ENCODE measurements at places on chromosomes 7 and 10. TPM values are rescaled to one million over a fixed set of nuclear protein-coding genes. Genes with fewer than 3 reads are reported as not detected.
A peak's percentile ranks its signal among the peaks of the same experiment; 100 is the strongest.

DNA sequence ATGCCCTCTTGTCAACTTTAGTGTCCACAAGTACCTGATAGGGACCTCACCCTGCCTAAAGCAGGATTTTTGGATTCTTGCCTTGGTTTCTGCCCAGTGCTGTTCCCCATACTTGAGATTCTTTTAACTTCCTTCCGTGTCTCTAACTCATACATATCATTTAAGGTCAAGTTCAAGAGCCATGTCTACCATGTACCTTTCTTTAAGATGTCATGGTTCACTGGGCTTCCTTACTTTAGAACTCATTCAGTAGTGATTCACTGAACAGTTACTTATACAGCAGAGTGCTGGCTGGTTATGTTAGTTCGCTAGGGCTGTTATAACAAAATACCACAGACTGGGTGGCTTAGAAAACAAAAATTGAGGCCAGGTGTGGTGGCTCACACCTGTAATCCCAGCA lies 5.0 kb upstream of the CFAP58 start:
- DNase-seq, result no peak
- no peaks in the 10 kb centered on the region for H3K36me3 ChIP-seq
- peak overlapping the region; percentile 85 for H3K27ac ChIP-seq
- H3K27me3 ChIP-seq, result no peaks in the 10 kb centered on the region

DNA sequence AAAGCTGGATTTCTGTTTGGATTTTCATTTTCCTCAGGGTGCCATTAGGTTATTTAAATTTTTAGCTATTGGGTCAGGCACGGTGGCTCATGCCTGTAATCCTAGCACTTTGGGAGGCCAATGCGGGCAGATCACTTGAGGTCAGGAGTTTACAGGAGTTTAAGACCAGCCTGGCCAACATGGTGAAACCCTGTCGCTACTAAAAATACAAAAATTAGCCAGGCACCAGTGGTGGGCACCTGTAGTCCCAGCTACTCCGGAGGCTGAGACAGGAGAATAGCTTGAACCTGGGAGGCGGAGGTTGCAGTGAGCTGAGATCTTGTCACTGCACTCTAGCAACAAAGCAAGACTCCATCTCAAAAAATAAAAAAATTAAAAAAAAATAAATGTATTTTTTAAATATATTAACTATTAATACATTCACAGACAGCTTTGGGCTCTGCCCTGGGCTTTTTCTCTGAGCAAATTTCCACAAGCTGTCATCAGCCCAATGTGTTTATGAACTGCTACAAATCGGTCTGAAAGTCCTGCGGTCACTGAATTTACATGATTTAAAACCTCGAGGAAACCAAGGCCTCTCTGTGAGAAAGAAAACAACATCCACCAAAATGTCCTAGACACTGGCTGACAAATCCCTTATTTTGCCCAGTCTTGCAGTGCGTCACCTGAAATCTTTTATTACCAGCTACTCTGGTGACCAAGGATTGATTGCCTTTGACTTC lies 19.2 kb upstream of the PLEKHS1 start:
- H3K27ac ChIP-seq, result no peak overlapping the region

GRCh38 chr10:133180965-133181639 lies 21.1 kb downstream of the KNDC1 start:
- no peak overlapping the region for H3K4me3 ChIP-seq
- H3K36me3 ChIP-seq, result no peaks in the 10 kb centered on the region
- no peaks in the 10 kb centered on the region for H3K4me1 ChIP-seq
- no peak for DNase-seq
- no peaks in the 10 kb centered on the region for H3K27me3 ChIP-seq

DNA sequence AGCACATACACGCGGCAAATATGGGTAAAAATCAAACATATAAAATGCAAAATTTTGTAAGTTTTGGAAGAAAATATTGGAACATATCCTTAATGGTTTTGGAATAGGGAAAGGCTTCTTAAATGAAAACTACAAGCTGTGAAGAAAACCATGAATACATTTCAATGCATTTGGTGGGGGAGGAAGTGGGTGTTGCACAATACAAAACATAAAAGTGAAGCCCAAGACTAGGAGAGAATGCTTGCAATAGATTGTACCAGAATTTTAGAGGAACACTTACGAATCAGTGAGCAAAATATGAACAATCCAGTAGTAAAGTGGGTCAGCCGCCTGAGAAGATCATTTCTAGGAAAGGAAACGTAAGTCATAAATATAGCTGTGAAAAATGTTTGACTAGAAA lies 322.6 kb upstream of the MKI67 start:
- no peaks in the 10 kb centered on the region for H3K4me1 ChIP-seq
- no peak overlapping the region for H3K27ac ChIP-seq
- DNase-seq, result no peak
- H3K36me3 ChIP-seq, result no peaks in the 10 kb centered on the region
- H3K4me3 ChIP-seq, result no peak overlapping the region
- H3K27me3 ChIP-seq, result no peaks in the 10 kb centered on the region

The GIMAP1 gene
- 13.5 TPM for total RNA-seq

The TAF6 gene
- total RNA-seq, result 55.4 TPM

All from upper lobe of left lung (tissue), 6 donors.